ENCODE measurements at places on chromosomes 5 and 9. TPM values are rescaled to one million over a fixed set of nuclear protein-coding genes. Genes with fewer than 3 reads are reported as not detected.

DNA sequence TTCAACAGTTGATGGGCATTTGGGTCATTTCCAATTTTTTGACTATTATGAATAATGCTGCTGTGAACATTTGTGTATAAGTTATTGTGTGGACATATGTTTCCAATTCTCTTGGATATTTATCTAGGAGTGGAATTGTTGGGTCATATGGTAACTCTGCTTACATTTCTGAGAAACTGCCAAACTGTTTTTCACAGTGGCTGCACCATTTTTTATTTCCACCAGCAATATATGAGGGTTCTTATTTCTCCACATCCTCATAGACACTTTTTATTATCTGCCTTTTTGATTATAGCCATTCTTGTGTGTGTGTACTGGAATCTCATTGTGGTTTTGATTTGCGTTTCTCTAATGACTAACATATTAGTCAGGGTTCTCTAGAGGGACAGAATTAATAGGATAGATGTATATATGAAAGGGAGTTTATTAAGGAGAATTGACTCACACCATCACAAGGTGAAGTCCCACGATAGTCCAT, 14.7 kb upstream of the MED27 start:
- DNase-seq, result no peak

GRCh38 chr9:136838314-136839228, 3.7 kb upstream of the AJM1 start:
- DNase-seq, result no peak

DNA sequence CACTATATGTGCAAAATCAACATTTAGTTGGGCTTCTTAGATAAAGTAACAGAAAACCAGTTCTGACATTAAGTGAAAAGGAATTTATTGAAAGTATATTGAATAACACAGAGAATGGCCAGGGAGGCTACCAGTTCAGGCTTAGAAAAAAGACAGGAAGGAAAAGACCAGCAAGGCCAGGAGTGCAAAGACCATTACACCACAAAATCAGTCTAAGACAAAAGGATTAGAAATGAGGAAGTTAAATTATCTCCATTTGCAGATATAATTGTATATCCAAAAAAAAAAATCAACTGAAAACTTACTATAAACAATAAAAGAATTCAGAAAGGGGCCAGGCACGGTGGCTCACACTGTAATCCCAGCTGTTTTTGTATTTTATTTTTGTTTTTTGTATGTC, 4.8 kb upstream of the TEX10 start:
- DNase-seq, result no peak

DNA sequence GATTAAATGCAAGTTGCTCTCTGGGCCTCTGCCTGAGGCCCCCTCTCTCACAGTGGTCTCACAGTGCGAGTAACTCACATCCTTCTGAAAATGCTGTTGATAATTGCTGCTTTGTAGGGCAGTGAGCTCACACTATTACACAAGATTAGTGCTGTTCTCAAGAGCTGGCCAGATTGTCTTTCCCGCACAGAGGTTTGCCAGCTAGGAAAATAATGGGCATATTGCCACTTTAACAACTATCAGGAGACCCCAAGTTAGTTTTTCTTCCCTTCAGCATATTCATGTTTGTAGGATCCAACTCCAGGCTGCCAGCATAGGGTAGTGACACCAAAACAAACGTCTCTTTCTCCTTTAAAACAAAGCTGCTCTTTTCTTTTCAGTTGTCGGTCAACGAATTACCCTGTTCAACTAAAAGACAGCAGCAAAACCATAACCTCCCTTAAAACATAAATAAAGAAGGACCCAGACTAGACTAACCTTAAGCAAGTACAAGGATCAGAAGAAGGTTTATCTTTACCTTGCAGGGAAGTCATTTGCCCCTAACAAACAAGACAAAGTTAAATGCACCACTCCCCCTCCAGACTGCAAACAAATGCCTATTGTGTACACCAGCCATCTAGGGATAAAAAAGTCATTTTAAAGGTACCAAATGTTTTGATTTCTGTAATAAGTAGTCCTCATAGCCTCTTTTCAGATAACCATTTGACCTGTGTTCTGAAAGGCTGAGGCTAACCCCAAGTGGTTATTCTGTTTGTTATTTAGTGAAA, 91.4 kb downstream of the VCAN start:
- DNase-seq, result no peak

PPP3R2 gene
- not detected for polyA plus RNA-seq

Measured in hindlimb muscle (tissue), 1 donor.